GF-D8 (cell line): ENCODE measurements at places on chromosomes 3 and 15.

DNA sequence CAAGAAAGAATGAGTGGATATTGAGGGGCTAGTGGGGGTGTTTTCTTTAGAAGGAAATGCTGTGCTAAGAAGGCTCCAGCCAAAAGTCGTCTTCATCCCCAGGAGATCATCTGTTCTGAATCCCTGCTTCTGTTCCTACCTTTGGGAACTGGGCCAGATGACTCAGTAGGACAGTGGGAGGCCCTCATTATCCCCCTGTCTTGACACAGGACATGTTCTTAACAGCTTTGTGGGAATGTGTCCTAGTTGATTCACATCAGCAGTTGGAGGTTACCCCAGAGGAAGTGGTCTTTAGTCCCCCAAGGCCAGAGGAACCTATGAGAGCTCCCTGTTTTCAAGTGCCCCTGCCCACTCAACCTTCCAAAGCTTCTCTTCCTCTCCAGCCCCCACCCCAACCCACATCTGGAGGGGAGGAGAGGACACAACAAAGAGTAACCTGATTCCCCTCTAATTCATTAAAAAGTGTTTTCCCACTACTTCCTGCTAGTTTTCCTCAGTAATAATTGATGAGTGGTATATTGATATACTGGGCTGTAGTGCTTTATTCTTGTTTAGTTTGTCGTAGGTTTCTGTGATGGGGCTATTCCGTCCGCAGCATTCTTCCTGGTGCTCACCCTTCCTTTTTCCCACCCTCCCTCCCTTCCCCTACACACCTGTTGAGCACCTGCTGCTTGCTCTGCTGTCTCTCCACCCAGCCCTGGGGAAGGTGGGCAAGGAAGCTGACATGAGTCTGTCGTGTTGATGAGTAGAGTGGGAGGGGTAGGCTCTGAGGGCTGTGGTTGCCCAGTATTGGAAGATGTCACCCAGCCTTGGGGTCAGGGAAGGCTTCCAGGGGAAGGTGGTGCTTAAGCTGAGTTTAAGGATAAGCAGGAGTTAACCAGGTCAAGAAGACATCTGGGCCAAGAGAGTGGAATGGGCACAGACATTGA is 9.3 kb downstream of the PXYLP1 start:
- DNase-seq, result no peak

- no peak for DNase-seq
Observed at GRCh38 chr15:62569460-62570404, 404.6 kb upstream of the C2CD4B start.

DNA sequence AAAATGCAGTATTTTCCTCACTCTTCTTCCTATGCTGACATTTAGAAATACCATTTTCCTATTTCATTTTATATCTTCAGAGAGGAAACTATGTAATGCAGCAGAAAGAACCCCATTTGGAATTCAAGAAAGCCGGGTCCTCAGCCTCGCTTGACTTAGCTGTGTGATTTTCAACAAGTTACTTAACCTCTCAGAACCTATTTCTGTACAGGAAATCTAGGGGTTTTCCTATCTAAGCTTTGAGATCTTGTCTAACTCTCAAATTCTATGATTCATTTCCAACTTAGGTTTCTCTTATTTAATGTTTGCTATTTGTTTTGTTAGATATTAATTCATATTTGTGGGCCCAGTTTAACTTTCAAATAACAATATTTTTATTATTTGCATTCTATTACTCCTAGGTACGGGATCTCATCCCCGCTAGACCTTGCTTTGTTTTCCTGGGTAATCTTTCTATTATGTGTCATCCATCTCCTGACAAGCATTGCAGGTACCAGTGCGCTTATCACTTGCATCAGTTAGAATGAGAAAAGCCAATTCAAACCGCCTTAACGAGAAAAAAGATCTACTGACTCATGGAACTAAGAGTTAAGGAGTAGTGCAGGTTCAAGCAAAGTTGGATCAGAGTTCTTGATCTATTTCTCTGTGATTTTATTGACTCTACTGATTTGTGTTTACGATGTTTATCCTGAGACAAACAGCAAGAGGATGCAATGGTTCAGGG is 70.6 kb upstream of the BHLHE40 start:
- no peak for DNase-seq

GRCh38 chr3:17639257-17639656 is 103.2 kb downstream of the TBC1D5 start:
- DNase-seq, result no peak

DNA sequence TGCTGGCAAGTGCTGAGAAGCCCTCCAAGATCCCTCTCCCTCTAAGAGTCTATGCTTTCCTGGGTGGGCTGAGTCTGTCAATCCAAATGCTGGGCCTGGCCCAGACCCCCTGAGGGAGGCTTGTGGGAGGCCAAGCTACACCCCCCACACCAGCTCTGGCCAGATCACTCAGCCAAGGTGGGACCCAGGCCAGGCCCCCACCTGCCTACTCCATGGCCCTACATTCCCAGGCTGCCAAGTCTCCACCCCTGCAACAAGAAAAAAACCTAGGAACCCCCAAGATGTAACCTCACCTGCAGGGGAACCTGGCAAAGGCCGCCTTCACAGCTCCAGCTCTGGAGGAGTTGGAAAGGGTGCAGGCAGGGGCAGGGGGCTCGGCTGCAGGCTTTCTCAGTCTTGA is 109.1 kb downstream of the CHSY1 start:
- DNase-seq, result no peak
